Mucosa of gallbladder (tissue), 1 donor: ENCODE measurements at places on chromosomes 12 and 14. TPM values are rescaled to one million over a fixed set of nuclear protein-coding genes. Genes with fewer than 3 reads are reported as not detected.

GRCh38 chr14:89015016-89015415 is 190.6 kb downstream of the TTC8 start:
- DNase-seq: no peak

DNA sequence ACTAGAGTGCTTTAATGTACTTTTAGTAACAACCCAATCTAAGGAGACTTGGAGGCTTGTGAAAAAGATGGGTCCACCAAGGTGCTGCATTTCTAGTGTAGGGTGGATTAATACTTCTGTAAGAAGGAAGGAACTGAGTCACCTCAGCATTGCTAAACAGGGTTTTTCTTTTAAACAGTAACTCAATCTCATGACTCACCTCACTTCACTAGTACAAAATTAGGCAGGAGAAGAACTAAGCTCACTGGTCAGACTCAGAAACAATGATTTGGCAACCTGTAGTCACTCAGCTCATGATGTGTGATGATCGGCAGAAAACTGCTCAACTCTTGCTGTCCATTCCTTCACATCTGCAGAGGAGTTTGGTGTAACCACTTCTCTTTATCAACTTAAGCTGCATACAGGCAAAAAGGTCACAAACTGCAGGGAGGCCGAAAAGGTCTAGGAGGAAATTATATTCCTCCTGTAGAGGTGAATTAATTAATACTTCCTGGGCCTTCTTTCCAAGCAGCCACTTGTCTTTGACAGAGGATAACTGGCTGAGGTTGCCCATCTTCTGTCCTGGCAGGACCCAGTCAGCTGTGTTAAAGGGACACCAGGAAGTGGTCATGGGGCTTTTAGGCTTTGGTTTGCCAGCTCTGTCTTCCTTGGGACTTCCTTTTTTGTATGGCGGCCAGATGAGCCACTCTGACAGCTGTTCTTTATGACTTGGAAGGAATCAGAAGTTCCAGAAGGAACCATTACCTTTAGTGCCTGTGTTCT is 466.9 kb downstream of the FUT8 start:
- no peak for DNase-seq

DNA sequence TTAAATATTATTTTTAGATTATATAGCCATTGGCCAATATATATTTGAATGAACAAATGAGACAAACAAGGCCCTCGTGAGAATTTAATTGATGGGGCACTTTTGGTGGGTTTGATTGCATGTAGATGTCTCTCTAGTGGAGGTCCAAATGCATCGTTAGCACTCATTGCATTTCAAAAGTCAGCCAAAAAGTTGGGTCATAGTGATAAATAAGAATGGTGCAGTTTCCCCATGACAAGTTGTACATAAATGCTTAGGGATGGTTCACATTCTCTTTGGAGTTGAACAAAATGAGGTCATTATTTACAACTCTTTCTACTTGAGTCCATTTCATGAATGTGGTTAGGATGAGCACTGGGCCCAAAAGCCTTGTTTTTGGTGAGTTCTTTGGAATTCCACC is 1.0 kb downstream of the BEST3 start:
- no peak for DNase-seq

ACOT6 gene
- not detected for total RNA-seq

DNA sequence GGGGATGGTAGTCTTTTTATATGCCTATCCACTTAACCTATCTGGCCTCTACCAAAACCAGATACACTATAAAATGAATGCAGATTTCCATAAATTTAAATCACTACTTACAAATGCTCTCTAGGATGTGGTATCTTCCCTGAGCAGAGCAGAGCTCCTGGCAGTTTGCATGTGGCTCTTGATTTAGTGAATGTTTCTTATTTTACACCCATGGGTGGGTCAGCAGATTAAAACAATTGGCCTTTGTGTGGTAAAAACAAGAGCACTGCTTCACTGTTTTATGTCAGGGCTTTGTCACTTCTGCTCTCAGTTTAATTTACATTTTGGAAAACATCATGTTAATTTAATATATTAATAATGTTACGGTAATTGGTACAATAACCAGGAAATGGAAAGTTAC is 5.5 kb downstream of the TAS2R19 start:
- no peak for DNase-seq

LAG3 gene
- 1.4 TPM for total RNA-seq

CATSPERB gene
- 10.5 TPM for total RNA-seq

PRB2 gene
- total RNA-seq: not detected

- DNase-seq: peak; percentile 76
Measured at GRCh38 chr12:49959685-49960473, 1.8 kb upstream of the AQP5 start.

DNA sequence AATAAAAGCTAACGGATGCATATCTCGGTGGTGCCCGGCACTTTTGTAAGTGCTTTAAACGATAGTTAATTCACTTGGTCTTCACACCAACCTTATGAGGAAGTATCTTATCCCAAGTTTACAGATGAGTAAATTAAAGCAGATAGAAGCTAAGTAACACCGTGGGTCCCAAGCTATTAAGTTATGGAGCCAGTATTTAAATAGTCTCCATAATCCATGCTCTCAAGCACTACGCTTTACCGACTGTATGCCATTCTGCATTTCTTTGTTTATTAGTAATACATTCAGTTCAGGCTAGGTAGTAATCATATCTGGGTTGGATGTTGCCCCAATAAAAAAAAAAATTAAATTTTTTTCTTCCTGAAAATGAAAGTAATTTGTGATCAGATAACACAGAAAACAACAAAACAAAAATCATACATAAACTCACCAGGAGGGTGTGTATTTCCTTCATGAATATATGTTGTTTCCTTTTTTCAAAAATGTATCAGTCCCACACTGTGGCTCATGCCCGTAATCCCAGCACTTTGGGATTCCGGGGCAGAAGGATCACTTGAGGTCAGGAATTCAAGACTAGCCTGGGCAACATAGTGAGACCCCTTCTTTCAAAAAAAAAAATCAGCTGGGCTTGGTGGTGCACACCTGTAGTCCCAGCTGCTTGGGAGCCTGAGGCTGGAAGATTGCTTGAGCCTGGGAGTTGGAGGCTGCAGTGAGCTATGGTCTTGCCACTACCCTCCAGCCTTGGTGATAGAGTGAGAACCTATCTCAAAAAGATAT is 1.4 kb upstream of the M6PR start:
- DNase-seq: no peak

DNA sequence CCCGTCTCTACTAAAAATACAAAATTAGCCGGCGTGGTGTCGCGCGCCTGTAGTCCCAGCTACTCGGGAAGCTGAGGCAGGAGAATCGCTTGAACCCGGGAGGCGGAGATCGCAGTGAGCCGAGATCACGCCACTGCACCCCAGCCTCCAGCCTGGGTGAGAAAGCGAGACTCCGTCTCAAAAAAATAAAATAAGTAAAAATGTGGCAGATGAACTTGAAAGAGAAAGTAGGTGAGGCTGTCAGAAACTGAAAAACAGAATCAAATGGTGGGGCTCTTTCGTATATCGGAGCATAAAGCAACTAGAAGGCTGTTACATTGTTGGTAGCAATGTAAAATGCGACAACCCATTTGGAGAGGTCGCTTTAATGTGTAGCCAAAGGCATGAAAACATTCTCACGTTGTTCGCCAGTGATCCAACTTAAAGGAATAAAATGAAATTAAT is 767 bp upstream of the CCNT1 start:
- no peak for DNase-seq

EID3 gene
- total RNA-seq: 3.9 TPM

- DNase-seq: peak; percentile 61
Measured at GRCh38 chr12:119412811-119413794, 78.6 kb downstream of the CCDC60 start.

DNA sequence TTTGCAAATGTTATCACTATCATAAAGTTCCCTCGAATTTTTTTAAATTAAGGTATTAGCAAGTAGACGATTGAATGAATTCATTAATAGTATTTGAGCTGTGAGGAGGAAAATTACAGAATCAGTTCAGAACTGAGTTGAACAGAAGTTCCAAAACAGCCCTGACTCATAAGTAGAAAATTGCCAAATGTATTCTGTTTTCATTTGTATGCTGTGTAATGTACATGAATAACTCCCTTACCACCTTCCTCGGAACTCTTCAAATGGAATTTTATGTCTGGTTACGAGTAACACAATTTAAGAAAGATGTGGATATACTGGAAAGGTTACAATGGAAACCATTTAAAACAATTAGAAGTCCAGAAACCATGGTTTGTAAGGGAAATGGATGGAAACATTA is 283.3 kb upstream of the FAR2 start:
- DNase-seq: no peak

- no peak for DNase-seq
Measured at GRCh38 chr14:55762595-55763232, 182.7 kb downstream of the KTN1 start.

DNA sequence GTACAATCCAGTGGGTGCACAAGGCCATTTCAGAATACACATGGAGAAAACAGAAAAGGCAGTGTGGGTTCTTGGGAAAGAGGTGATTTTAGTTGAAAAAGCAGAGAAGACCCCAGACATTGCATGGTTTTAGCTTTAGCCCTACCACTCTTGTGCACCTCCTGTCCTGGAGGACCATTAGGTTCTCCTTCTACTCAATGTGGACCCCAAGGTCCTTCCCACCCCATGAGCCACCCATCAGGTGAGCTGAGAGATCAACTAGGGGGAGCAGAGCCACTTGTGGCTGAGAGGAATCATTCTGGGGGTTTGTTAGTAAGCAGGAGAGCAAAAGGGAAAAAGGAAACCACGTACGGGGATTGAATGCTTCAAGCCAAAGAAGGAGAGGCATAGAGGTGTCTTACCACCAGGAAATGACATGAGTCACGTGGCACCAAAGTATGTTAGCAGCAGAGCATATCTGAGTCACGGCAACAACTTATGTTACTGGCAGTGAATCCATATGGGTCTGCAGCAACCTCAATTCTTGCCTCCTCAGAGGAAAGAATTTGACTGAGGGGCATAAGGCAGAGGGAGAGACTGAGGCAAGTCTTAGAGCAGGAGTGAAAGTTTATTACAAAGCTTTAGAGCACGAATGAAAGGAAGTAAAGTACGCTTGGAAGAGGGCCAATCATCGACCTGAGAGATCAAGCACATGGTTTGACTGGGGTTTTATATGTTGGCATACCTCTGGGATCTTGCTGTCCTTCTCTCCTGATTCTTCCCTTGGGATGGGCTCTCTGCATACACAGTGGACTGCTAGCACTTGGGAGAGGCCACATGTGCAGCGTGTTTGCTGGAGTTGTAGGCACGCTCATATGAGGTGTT is 73.9 kb downstream of the HSD17B6 start:
- DNase-seq: no peak

- DNase-seq: no peak
Measured at GRCh38 chr12:78880078-78880477, 15.5 kb downstream of the SYT1 start.

FOXG1 gene
- total RNA-seq: not detected

RFX4 gene
- total RNA-seq: 0.26 TPM

DNA sequence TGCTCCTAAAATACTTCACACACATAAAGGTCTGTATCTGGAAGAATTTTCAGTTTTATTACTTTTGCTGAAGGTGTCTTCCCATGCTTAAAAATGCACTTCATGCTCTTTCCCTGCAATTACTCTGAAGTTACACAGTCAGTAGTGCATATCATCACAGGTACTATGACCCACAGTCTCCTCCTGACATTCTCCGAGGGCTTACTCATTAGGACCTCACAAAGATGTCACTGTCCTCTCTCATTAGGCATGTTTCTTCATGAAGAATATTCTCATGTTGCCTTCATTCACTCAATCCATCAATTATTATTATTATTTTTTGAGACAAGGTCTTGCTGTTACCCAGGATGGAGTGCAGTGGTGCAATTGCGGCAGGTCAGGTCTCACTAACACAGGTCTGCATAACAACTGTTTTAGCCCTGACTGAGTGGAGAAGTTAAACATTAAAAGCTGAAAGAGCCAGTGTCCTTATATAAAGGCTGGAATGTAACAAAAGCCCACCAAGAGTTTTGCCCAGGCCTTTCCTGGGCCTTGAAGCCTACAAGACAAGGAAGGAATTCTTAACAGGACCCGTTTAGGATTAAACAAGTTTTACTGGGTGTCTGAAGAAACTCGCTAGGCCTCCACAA is 119.5 kb upstream of the WSCD2 start:
- DNase-seq: no peak

CIROP gene
- total RNA-seq: not detected

GRCh38 chr12:32997471-32997870 is 100.9 kb upstream of the PKP2 start:
- DNase-seq: no peak

DNA sequence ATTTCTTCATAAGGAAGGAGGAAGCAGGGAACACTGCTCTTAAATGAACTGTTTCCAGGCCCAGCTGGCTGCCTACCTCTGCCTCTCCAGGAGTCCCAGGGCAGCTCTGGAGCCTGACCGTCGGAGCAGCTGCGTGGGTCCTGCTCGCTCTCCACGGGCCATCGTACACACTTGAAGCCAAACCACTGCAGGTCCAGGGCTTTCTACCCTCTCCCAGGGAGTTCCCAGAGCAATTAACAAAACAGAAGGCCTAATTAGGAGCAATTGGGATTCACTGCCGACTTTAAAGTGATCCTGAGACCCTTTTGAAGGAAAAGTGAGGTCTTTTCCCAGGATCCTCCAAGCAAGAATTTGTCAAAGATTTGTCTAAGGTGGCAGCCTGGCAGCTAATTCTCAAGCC is 76.9 kb downstream of the OTX2 start:
- no peak for DNase-seq

- no peak for DNase-seq
Measured at GRCh38 chr12:108390495-108391203, 51.5 kb upstream of the CMKLR1 start.

DNA sequence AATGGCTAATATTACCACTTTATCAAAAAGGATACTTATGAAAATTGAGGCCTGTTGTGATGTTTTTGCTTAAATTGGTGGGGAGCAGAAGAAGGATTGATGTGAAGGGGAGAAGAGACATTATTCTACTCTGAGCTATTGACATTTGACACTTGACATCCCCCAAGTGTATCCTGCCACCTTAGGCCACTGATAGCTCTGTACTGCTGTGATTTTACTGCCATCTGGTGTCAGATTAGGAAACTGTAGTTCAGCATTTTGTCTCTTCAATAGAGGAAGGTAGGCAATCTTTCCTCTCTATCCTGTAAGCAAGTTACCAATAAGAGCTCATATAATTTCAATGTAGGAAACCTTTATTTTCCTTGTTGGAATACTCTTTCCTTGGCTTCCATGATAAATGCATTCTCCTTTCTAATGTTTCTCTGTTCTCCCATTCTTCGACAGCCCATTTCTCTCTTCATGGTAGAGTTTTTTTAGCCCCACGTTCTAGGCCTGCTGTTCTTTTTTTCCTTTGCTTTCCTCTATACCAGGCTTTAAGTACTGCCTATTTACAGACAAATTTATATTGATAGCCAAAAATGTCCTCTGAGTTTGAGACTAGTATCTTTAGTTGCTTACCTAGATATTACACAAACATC is 46.3 kb downstream of the PPHLN1 start:
- DNase-seq: no peak

BLOC1S1 gene
- 158 TPM for total RNA-seq

ABCD4 gene
- 59.4 TPM for total RNA-seq

GRCh38 chr12:6469609-6470374 is 685 bp downstream of the VAMP1 start:
- no peak for DNase-seq

- DNase-seq: no peak
Measured at GRCh38 chr14:92160619-92161018, 38.9 kb downstream of the CPSF2 start.
